ENCODE measurements at places on chromosomes 2 and 18.

DNA sequence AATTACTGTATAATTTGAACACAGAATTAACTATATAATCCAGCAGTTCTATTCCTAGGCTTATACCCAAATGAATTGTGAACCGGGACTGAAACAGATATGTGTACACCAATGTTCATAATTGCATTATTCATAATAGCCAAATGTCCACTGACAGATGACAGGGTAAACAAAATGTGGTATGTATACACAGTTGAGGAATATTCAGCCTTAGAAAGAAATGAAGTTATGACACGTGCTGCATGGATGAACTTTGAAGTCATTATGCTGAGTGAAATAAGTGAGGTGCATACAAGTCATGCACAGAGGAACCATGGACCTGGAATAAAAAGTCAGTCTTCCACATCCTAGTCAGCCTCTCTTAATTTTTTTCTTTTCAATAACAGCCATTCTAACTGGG is 91.9 kb downstream of the SH3RF3 start:
- DNase-seq: no peak

DNA sequence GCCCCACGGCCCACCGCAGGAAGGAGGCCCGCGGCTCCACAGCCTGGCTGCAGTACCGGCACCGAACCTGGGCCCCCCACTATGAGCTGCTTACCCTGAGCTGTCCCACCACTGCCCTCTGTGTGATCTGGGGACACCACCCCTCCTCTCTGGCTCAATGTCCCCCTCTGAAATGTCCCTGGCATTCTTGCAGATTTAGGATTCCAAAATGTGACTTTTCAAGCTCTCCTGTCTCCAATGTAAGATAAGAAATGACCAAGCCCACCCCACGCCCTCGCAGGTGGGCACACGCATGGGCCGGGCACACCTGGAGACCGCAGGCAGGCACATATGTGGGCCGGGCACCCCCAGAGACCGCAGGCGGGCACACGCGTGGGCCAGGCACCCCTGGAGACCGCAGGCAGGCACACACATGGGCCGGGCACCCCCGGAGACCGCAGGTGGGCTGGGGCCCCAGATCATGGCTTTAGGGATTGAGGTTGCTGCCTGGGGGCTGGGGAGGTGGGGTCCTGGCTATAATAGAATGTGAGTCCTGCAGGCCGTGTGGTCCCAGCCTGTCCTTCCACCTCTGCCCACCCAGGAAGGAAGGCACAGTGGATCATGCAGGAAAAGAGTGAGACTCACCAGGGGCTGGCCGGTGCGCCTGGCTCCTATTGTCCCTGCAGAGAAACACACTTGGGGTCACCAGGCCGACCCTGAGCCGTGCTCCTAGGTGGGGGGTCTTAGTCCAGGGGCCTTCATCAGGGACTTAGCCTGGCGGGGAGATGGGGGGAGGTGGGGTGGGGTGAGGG is 7.2 kb downstream of the PDCD1 start:
- DNase-seq: no peak

- no peak for DNase-seq
These were observed 118.8 kb downstream of the ABCA12 start for GRCh38 chr2:215019521-215020145.

DNA sequence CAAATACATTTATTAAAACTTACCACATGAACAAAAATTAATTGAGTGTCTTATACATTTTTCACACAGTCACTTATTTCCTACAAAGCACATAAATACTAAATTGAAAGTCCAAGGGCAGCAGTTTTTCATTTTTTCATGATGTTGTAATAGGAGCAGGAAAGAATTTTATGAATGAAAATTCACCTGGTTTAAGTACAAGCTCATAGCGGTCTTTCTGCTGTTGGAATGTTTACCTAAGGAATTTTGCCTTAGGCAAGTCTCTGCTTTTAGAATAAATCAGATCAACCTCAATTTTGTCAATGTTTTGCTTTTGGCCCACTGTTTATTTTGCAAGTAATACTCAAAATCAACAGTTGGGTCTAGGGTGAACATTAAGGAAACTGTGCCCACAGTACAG is 40.0 kb downstream of the ETAA1 start:
- DNase-seq: no peak

- no peak for DNase-seq
These were observed 258.2 kb downstream of the LTBP1 start for GRCh38 chr2:33204945-33205344.

Measured in KBM-7 (cell line).